EL (cell line): ENCODE measurements at places on chromosomes 1 and 21.

DNA sequence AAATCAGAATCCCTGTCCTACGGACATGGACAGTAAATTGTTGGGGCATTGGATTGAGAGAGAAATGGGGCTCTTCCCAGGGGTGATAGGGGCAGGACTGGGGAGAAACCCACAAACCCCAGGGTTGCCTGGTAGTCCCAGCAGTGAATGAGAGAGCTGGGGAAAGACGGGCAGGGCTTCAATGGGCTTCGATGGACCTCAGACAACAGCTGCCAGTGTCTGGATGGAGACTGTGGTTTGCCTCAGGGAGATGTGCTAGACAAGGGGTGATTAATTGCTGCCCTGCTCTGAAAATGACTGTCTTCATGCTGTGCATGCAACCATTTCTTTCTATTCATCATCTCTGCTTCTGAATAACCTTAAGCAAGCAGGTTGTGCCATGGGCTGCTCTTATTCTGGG is 7.4 kb downstream of the GPR25 start:
- no peak for DNase-seq

GRCh38 chr1:16241221-16241708 is 4.3 kb upstream of the CPLANE2 start:
- DNase-seq = no peak

- DNase-seq = peak; percentile 94
Measured at GRCh38 chr1:203557390-203557789, 63.4 kb downstream of the OPTC start.

GRCh38 chr1:65687428-65688214 is 105.1 kb upstream of the PDE4B start:
- peak; percentile 68 for DNase-seq

DNA sequence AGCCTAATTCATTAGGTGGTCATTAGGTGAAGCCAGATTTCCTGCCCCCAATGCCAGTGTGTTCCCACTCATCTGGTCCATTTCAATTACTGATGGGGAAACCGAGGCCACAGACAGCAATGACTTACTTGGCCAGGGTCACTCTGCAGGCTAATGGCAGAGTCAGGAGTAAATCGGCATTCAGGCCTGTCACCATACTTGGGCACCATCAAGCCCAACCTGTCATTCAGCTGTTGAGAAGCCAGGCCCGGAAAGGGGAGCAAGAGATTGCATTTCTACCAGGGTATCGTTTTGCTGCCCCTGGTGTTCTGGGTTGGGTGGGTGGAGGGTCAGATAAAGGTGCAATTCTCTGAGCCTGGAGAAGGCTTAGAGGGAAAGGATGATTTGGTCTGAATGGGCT is 8.0 kb upstream of the TMEM61 start:
- DNase-seq = no peak

DNA sequence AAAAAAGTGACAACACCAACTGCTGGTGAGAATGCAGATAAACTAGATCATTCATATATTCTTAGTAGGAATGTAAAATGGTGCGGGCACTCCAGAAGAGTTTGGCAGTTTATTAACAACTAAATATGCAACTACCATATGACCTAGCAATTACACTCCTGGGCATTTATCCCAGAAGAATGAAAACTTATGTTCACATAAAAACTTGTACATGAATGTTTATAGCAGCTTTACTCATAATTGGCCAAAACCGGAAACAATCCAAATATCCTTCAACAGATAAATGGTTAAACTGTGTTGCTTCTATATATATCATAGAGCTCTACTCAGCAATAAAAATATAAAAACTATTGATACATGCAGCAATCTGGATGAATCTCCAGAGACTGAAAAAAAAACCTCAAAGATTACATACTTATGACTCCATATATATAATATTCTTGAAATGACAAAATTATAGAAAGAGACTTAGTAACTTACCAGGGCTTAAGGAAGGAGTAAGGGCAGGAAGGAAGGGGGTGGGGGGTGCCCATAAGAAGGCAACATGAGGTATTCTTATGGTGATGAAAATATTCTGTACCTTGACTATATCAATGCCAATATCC is 99.9 kb downstream of the KCNH1 start:
- DNase-seq = no peak

DNA sequence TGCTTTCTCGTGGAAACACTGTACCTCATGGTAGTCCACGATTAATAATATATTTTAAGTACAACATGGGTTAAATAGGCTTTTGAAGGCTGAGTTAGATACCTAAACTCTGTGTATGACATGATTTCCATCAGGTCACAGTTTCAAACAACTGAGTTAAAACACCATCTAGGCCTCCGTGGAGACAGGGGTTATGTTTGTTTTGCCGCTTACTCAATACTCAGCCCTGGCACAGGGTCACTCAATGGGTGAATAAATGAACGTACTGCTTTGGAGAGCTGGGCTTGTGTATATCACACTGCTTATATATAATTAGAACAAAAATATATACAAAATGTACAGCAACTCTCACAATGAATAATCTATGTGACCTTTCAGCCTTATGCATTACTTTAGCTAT is 72.5 kb downstream of the PLPPR5 start:
- DNase-seq = no peak

DNA sequence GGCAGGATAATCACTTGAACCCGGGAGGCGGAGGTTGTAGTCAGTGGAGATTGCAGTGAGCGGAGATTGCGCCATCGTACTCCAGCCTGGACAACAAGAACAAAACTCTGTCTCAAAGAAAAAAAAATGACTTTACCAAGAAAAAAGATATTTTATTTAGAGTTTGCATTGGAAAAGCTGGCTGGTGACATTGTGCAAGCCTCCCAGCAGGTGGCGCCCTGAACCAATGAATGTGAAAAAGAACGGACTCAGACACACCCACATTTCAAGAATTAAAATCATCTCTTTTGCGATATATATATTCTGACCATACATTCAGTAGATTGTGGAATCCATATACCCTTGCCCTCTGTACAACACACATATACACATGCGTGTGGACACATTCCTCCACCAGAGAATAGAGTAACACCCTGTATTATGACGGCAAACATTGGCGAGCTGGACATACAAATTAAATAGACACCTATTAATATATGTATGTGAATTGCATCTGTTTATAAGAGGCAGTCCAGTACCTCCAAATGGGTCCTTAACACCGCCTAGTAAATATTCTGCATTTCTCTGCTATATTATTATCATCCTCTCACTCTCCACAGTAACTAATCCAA is 39.0 kb upstream of the CADM3 start:
- peak; percentile 64 for DNase-seq

- DNase-seq = no peak
Measured at GRCh38 chr1:219125342-219125741, 48.3 kb upstream of the LYPLAL1 start.

GRCh38 chr1:200965111-200965805 is 58.3 kb downstream of the KIF21B start:
- DNase-seq = no peak

- DNase-seq = no peak
Measured at GRCh38 chr1:89499320-89499719, 25.3 kb upstream of the LRRC8B start.

DNA sequence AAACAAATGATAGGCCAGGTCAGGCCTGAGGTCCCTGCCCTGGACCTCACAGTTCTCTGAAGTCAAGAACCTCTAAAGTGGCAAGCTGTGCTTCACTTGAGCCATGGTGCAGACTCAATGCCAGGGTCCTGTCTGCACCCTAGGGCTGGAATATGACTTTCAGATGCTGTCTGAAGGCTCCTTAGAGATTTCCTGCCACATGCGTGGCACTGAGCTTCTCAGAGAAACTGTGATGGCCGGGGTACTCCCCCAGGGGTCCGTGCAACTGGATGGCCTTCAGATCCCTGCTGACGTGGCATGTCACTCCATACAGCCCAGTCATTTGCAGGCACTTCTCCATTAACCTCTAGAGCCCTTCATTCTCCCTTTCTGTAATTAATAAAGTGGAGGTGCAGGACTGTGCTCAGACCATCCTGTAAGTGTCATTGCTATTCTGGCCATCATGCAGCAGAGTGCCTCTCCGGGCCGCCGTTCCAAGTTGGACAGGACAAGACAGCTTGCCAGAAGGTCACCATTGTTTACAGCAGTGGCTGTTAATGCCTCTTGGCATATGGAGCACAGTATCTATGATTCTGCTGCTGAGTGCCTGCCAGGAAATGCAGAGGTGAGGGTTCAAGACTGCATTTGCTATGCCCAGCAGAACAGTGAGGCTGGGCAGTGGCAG is 205.1 kb upstream of the COA6 start:
- DNase-seq = no peak

- no peak for DNase-seq
Measured at GRCh38 chr1:218785928-218786327, 387.8 kb upstream of the LYPLAL1 start.

- no peak for DNase-seq
Measured at GRCh38 chr1:22636927-22637326, 499 bp downstream of the C1QA start.

DNA sequence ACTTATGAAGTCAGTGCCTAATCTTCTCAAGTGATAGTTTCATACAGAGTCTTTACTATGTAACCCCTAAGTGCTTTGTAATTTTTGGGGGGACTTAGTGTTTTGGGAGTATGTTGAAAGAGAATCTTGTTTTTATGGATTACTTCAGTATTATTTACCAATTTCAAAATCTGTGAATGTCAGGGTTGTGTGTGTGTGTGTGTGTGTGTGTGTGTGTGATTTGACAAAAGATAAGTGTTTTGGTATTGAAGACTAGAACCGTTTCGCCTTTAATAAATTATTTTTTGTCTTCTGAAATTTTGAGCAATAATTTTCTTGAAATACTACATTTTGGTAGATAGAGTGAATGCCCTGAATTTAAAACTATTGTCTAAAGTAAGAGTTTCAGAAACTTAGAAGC is 5.8 kb downstream of the MAGI3 start:
- no peak for DNase-seq

DNA sequence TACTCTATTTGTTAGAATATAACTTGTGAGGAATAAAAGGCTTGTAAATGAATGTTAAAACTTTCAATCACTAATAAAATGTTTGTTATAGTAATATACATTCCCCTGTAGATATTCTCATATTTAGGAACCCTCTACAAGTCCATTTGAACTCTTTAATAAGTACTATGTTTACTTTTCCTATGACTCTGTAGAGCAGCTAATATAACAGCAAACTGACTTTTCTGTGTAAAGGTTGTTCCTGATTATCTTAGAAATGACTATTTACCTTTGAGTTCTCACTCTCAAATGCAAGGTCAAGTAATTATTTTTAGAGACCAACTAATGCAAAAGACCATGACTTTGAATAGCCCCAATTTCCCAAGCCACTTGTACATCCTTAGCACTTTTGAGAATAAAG is 130.3 kb downstream of the C1orf21 start:
- DNase-seq = no peak

DNA sequence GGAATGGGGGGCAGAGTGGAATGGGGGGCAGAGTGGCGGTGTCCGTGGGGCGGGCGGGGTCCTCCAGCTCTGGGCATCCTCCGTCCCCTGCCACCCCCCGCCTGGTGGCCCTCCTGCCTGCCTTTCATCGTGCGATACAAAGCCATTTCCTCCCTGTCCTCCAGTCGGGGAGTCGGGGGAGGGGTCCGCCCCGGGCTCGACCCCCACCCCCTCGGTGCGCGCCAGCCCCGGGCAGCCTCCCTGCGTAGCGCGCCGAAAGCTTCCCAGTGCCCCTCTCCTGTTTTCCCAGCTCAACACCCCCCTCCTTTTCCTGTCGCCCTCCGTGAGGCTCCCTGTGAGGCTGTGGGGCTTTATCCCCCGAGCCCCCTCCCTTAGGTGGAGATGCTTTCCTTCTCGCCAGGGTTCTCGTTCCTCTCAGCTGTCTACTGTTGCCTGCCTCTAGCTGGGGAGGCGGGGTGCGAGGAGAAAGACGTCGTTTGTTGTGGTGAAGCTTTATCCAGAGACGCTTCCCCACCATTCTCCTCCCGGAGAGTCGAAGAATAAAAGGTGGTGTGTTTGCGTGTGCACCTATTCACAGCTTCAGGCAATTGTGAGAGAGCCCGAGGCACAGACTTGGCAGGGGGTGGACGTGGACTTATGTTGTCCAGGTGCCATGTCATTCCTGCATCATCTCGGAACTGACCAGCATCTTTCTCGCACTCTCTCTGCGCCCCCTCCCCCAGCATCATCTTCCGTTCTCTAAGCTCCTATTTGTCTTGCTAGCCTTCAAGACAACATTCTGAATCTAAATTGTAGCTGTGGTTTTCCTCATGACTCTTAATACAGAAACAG is 848 bp downstream of the DNM3 start:
- DNase-seq = peak; percentile 18

GRCh38 chr1:107993920-107994319 is 28.9 kb upstream of the VAV3 start:
- DNase-seq = no peak

DNA sequence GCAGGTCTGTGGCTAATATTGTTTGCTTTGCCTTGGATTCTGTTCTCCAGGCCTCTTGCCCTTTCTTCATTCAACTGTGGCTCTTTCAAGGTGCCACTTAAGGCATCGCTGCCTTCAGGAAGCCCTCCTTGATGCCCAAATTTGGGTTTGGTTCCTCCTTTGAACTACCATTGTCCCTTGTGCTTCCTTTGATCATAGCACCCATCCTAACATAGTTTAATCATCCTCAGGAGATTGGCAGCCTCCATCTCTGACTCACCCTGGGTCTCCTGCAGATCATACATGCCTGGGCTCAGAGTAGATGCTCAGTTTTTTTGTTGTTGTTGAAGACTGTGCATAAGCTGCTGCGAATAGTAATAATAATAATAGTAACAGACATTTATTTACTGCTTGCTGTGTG is 54.4 kb upstream of the ACOT11 start:
- DNase-seq = peak; percentile 34

DNA sequence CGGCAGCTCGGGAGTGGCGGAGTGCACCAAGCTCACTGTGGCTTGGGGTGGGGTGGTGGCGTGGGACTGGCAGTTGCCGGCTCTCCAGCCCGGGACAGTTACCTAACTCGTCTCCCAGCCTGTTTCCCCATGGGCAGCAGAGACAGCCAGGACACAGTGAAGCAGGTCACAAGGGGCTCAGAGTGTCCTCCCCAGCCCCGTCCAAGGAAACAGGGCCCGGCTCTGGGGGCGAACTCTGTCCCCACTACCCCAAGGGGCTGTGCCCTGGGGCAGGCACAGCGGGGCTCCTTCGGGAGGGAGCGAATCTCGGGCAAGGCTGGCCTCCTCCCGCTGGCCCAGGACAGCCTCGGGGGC is 759 bp downstream of the GPR157 start:
- peak; percentile 20 for DNase-seq

DNA sequence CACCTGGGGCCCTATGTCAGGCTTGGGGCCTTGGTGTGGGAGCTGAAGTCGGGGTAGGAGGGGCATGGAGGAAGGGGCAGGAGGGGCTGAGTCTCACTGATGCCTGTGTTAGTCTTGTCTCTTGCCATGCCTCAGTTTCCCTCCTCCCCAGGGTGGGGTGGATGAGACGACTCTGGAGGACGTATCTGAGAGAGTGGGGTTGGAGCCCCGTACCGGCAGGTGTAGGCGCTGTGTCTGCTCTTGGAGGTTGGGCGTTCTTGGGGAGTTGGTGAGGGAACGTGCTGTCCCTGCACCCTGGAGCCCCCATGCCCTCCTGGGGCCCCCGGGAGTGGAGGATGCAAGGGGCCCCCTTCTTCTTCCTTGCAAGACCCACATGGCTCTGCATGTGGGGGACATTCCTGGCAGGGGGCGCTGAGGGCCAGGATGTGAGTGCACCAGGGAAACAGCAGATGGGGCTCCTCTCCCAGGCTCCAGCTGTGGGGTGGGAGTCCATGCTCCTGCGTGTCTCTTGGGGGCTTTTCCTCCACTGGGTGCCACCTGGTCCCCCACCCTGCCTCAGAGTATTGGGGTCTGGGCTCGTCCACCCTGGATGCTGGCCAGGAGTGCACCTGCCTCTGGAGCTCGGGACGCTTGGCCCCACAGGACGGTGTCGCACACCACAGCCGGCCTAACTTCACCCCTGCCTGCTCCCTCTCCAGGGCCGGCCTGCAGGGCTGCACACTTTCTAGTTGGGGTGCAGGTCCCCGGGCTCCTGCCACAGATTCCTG is 1.4 kb upstream of the TNFRSF14 start:
- DNase-seq = no peak
